Activated CD4-positive, alpha-beta memory T cell treated with anti-CD3 and anti-CD28 coated beads for 36 hours (primary cell): ENCODE measurements at places on chromosomes 13 and 19. TPM values are rescaled to one million over a fixed set of nuclear protein-coding genes. Genes with fewer than 3 reads are reported as not detected.
A peak's percentile ranks its signal among the peaks of the same experiment; 100 is the strongest.

- no peak for DNase-seq
- H3K4me1 ChIP-seq: no peaks in the 10 kb centered on the region
- H3K36me3 ChIP-seq: no peaks in the 10 kb centered on the region
- no peaks in the 10 kb centered on the region for H3K27me3 ChIP-seq
Observed at GRCh38 chr13:76330761-76331160, 555.4 kb downstream of the KCTD12 start.

- no peaks in the 10 kb centered on the region for H3K36me3 ChIP-seq
- peaks cover 7% of the 10 kb centered on the region for H3K4me1 ChIP-seq
- peaks cover 4% of the 10 kb centered on the region for H3K27me3 ChIP-seq
- no peak overlapping the region for H3K27ac ChIP-seq
- H3K4me3 ChIP-seq: peak overlapping the region; percentile 55
Observed at GRCh38 chr19:3721131-3721886, 13.1 kb downstream of the TJP3 start.

DNA sequence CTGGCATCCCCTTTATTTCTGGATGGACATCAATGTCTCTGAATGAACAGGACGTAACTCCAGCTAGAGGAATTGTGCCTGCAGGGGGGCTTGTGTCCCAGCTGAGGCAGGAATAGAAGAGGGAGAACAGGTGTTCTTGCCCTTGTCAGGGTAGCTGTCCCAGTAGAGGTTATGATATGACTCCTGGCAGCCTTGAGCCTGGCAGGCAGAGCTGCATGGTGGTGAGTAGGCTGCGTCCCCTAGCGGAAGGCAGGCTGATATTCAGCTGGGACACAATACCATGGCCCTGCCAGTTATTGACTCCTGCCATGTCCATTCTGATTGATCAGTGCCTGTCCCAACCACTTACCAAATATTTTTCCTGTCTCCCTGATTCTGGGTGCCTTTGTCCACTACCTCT is 197.2 kb downstream of the RAP2A start:
- H3K4me3 ChIP-seq: no peak overlapping the region
- H3K4me1 ChIP-seq: no peaks in the 10 kb centered on the region
- no peaks in the 10 kb centered on the region for H3K36me3 ChIP-seq
- DNase-seq: no peak

DNA sequence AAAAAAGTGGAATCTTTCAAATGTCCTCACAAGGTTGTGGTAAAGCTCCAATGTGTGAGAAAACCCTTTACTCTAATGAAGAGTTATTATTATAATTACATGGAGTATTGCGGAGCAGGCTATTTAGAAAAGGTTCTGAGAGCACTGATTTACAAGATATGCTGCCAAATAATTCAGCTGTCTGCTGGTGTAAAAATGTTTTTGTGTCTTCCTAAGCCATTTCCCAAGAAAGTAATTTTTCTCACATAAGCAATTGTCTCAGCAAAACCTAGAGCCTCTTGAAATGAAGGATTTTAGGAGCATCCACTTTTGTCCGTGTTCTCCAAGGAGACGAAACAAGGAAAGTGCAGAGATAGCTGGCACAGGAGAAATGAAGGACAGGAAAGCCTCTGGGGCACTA is 229.6 kb upstream of the STARD13 start:
- no peak for DNase-seq
- no peaks in the 10 kb centered on the region for H3K36me3 ChIP-seq
- no peak overlapping the region for H3K27ac ChIP-seq
- H3K4me3 ChIP-seq: no peak overlapping the region
- H3K27me3 ChIP-seq: no peaks in the 10 kb centered on the region
- no peaks in the 10 kb centered on the region for H3K4me1 ChIP-seq

DNA sequence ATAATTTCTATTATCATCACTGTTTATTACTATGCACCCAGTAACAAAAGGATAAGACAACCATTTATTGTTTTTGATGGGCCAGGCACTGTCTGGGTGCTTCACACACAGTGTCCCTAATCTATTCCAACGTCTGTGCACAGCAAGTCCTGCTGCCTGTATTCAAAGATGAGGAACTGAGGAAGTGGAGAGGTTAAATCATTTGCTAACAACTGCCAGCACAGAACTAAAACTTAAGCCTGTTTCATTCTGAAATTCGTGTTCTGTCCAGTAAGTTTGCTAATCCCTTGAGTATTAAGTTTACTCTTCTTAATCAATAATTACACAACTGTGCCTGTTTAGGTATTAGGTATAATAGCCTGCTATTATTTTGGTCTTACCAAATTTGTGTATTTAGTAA is 41.9 kb downstream of the TEX26 start:
- H3K27ac ChIP-seq: no peak overlapping the region
- no peaks in the 10 kb centered on the region for H3K36me3 ChIP-seq
- no peak for DNase-seq
- H3K27me3 ChIP-seq: peaks cover 11% of the 10 kb centered on the region
- H3K4me3 ChIP-seq: no peak overlapping the region

DNA sequence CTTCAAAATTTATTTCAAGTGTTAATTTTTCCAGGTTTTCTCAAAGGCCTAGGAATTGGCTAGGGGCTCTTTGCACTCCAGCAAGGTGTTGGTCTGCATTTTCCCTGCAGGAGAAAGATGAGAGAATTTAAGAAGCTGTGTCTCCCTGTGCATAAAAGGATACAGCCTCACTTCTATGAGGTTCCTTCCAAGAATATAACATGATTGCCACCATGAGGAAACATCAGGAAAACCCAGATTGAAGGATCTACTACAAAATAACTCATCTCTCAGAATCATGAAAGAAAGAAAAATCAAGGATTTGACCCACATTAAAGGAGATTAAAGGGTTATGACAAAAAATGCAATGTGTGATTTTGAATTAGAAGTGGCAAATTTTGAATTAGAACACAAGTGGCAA is 69.9 kb downstream of the RUBCNL start:
- H3K27ac ChIP-seq: no peak overlapping the region
- H3K4me1 ChIP-seq: peaks cover 29% of the 10 kb centered on the region
- H3K27me3 ChIP-seq: no peaks in the 10 kb centered on the region
- H3K36me3 ChIP-seq: peaks cover 4% of the 10 kb centered on the region
- H3K4me3 ChIP-seq: no peak overlapping the region

GRCh38 chr19:41515015-41515652 is 60.8 kb upstream of the CEACAM21 start:
- DNase-seq: no peak
- H3K4me1 ChIP-seq: peaks cover 10% of the 10 kb centered on the region
- H3K27me3 ChIP-seq: peaks cover 25% of the 10 kb centered on the region

- peaks cover 19% of the 10 kb centered on the region for H3K27me3 ChIP-seq
- H3K4me1 ChIP-seq: no peaks in the 10 kb centered on the region
- H3K36me3 ChIP-seq: no peaks in the 10 kb centered on the region
- no peak overlapping the region for H3K4me3 ChIP-seq
- H3K27ac ChIP-seq: no peak overlapping the region
Observed at GRCh38 chr19:29543381-29543780, 17.6 kb downstream of the VSTM2B start.

GRCh38 chr19:6773323-6773931 is 919 bp downstream of the VAV1 start:
- H3K27ac ChIP-seq: peak overlapping the region; percentile 95
- H3K36me3 ChIP-seq: peaks cover 35% of the 10 kb centered on the region
- peak overlapping the region; percentile 96 for H3K4me3 ChIP-seq
- no peaks in the 10 kb centered on the region for H3K27me3 ChIP-seq

- peak; percentile 91 for DNase-seq
- H3K27ac ChIP-seq: no peak overlapping the region
- H3K4me1 ChIP-seq: peaks cover 12% of the 10 kb centered on the region
- H3K4me3 ChIP-seq: peak overlapping the region; percentile 43
Observed at GRCh38 chr19:12766051-12766521, 9.3 kb downstream of the HOOK2 start.

DNA sequence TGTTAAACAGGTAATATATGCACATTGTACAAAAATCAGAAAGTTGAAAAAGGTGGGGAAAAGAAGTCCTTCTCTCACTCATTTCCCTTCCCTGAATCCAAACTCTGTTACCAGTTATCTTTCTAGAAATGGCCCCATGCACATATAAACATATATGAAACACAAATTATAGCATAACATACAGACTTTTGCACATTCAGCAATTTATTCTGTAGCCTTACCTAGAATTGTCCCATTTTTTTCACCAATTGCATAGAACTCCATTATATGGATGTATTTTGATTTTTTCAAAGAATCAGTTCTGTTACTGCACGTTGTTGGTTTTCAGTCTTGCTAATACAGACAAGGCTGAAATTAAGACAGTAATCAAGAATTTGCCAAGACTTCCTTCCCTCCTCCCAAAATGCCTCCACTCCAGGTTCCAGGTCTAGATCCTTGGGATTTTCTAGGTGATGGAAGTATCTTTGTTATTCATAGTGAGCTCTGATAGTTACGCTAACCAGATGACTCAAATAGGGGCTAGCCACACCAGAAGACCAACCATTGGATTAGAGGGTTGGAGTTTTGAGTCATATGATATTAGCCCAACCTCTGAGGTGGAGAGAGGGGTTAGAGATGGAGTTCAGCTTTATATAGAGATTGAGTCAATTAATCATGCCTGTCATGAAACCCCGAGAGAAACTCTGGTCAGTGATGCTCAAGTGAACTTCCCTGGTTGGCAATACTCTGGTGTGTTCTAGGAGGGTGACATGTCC is 30.7 kb downstream of the GPR180 start:
- no peak for DNase-seq
- H3K27ac ChIP-seq: no peak overlapping the region
- no peaks in the 10 kb centered on the region for H3K27me3 ChIP-seq
- H3K4me1 ChIP-seq: peaks cover 6% of the 10 kb centered on the region
- peaks cover 37% of the 10 kb centered on the region for H3K36me3 ChIP-seq

GRCh38 chr13:42114912-42115311 is 66.5 kb downstream of the DGKH start:
- H3K27ac ChIP-seq: no peak overlapping the region
- H3K36me3 ChIP-seq: no peaks in the 10 kb centered on the region
- H3K4me3 ChIP-seq: no peak overlapping the region
- H3K27me3 ChIP-seq: no peaks in the 10 kb centered on the region
- no peak for DNase-seq

- no peak overlapping the region for H3K27ac ChIP-seq
- peaks cover 3% of the 10 kb centered on the region for H3K27me3 ChIP-seq
- H3K4me3 ChIP-seq: no peak overlapping the region
- DNase-seq: no peak
Observed at GRCh38 chr13:75353781-75354193, 128.2 kb downstream of the TBC1D4 start.

GRCh38 chr19:56105090-56105701 is 15.9 kb downstream of the ZNF787 start:
- DNase-seq: peak; percentile 48
- H3K4me3 ChIP-seq: no peak overlapping the region
- no peaks in the 10 kb centered on the region for H3K27me3 ChIP-seq
- H3K4me1 ChIP-seq: peaks cover 28% of the 10 kb centered on the region

GRCh38 chr19:13748169-13748828 is 16.0 kb upstream of the MRI1 start:
- peaks cover 7% of the 10 kb centered on the region for H3K36me3 ChIP-seq
- peak; percentile 49 for DNase-seq
- H3K27me3 ChIP-seq: no peaks in the 10 kb centered on the region
- H3K4me3 ChIP-seq: peak overlapping the region; percentile 92
- peak overlapping the region; percentile 82 for H3K27ac ChIP-seq
- H3K4me1 ChIP-seq: peaks cover 28% of the 10 kb centered on the region

GRCh38 chr13:91236182-91236581 is 111.3 kb upstream of the MIR17HG start:
- H3K4me3 ChIP-seq: no peak overlapping the region
- no peak overlapping the region for H3K27ac ChIP-seq
- H3K4me1 ChIP-seq: no peaks in the 10 kb centered on the region
- no peaks in the 10 kb centered on the region for H3K36me3 ChIP-seq

DNA sequence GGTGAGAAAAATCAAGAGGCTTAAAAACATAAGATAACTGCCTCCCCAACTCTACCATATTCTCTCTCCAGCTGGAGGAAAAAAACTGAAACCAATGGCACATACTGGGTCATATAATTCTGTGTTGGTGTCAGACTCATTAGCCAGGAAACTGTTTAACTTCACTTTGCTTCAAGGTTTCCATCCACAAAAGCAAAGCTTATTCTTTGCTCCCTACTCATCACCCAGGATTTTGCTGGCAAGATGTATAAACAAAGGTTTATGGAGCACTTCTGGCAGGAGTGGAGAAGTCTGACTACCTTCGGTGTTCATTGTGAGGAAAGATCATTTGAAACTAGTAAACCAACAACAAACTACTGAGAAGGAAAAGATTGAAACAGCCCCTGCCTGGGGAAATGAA is 197.5 kb upstream of the SERP2 start:
- H3K27me3 ChIP-seq: no peaks in the 10 kb centered on the region
- H3K4me1 ChIP-seq: no peaks in the 10 kb centered on the region
- no peak overlapping the region for H3K4me3 ChIP-seq
- DNase-seq: no peak

DNA sequence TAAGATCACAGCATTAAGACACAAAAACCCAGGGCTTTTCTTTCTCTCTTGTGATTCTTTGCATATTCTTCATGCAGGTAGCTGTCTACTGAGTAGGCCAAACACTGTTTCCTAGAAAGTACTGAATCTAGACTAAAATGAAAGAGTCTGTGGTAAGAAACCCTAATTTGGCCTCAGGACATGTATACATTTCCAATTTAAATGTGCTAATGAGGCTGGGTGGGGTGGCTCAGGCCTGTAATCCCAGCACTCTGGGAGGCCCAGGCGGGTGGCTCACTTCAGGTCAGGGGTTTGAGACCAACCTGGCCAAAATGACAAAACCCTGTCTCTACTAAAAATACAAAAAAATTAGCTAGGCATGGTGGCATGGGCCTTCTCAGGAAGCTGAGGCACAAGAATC is 57.8 kb downstream of the MYCBP2 start:
- peaks cover 31% of the 10 kb centered on the region for H3K36me3 ChIP-seq
- no peaks in the 10 kb centered on the region for H3K27me3 ChIP-seq
- no peak for DNase-seq
- no peak overlapping the region for H3K27ac ChIP-seq
- H3K4me1 ChIP-seq: peaks cover 2% of the 10 kb centered on the region

DNA sequence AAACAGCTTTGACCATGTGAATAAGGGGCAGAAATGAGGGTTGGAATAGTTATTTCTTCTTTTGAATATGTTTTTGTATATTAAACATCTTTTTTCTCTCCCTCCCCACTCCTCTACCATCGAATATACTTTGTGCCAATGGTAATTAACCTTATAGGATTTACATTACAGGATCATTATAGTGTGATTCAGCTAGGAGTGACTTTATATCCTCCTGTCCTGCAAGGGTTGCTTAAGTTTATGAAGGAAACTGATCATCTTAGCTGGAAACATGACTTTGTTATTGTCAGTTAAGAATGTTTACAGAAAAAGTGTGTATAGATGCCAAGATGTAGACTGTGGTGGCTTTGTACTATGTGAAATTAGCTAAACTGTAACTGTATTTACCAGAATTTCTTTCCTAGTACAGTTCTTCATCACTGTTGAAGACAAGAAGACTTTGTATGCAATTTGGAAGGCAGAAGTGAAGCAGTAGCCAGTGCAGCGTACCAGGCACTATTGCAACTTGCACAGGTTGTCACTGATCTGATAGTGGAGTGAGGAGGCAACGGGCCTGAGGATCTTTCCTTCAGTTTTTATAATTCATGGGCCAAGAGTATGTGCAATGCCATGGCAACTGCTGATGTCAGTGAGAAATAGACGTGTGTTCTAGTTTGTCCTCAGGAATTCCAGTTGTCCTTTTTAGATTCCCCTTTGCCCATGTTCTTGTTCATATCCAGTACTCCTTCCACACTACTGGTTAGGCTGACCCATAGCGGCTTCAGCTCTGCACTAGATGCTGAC is 8.2 kb upstream of the PAN3 start:
- no peaks in the 10 kb centered on the region for H3K4me1 ChIP-seq
- no peak overlapping the region for H3K4me3 ChIP-seq
- no peaks in the 10 kb centered on the region for H3K36me3 ChIP-seq
- DNase-seq: no peak

NLRP12 gene
- not detected for total RNA-seq

APOC1 gene
- total RNA-seq: 1.4 TPM

S1PR5 gene
- total RNA-seq: 0.12 TPM

ZNF506 gene
- 32.9 TPM for total RNA-seq

ADPRHL1 gene
- 0.56 TPM for total RNA-seq

XPO4 gene
- total RNA-seq: 25.1 TPM

BEST2 gene
- not detected for total RNA-seq
